ENCODE measurements at places on chromosomes 3 and 15. TPM values are rescaled to one million over a fixed set of nuclear protein-coding genes. Genes with fewer than 3 reads are reported as not detected.

GPX1 gene
- total RNA-seq, result 97.9 TPM

SLC6A1 gene
- not detected for total RNA-seq

FETUB gene
- not detected for total RNA-seq

NCKIPSD gene
- total RNA-seq, result 30.7 TPM

KY gene
- not detected for total RNA-seq

SYNPR gene
- total RNA-seq, result 3.7 TPM

FEZF2 gene
- total RNA-seq, result not detected

ACP3 gene
- total RNA-seq, result 27.8 TPM

DGKG gene
- total RNA-seq, result 0.38 TPM

CAMP gene
- total RNA-seq, result not detected

CIDEC gene
- total RNA-seq, result not detected

GATM gene
- total RNA-seq, result 7.3 TPM

GP5 gene
- total RNA-seq, result 0.11 TPM

TRH gene
- 0.13 TPM for total RNA-seq

NLGN1 gene
- total RNA-seq, result 3.7 TPM

FANCD2OS gene
- not detected for total RNA-seq

FAM227B gene
- total RNA-seq, result 9.4 TPM

LMOD3 gene
- not detected for total RNA-seq

PP2D1 gene
- not detected for total RNA-seq

ZMYND10 gene
- 0.54 TPM for total RNA-seq

SRGAP3 gene
- total RNA-seq, result 68.6 TPM

IL17RD gene
- 27.5 TPM for total RNA-seq

FRMD4B gene
- 148 TPM for total RNA-seq

PRKAR2A gene
- 37.5 TPM for total RNA-seq

CCK gene
- not detected for total RNA-seq

GREM1 gene
- total RNA-seq, result 2.1 TPM

LSG1 gene
- 48.9 TPM for total RNA-seq

MELTF gene
- total RNA-seq, result 9.9 TPM

CDHR4 gene
- not detected for total RNA-seq

GOLIM4 gene
- 90.7 TPM for total RNA-seq

GASK1A gene
- total RNA-seq, result 0.75 TPM

MORC1 gene
- total RNA-seq, result 0.18 TPM

FBXO40 gene
- total RNA-seq, result not detected

LDHAL6B gene
- total RNA-seq, result not detected

EFHB gene
- total RNA-seq, result 1.0 TPM

KCNAB1 gene
- 5.6 TPM for total RNA-seq

GJD2 gene
- not detected for total RNA-seq

AHSG gene
- total RNA-seq, result not detected

HRH1 gene
- 0.31 TPM for total RNA-seq

ZNF860 gene
- 0.63 TPM for total RNA-seq

All from mesothelial cell of epicardium (in vitro differentiated cells).